ENCODE measurements at places on chromosomes 7 and 10.

- DNase-seq, result peak; percentile 91
Observed at GRCh38 chr10:59333701-59334100, 28.6 kb downstream of the FAM13C start.

- DNase-seq, result no peak
Observed at GRCh38 chr10:77279207-77279606, 358.4 kb downstream of the KCNMA1 start.

DNA sequence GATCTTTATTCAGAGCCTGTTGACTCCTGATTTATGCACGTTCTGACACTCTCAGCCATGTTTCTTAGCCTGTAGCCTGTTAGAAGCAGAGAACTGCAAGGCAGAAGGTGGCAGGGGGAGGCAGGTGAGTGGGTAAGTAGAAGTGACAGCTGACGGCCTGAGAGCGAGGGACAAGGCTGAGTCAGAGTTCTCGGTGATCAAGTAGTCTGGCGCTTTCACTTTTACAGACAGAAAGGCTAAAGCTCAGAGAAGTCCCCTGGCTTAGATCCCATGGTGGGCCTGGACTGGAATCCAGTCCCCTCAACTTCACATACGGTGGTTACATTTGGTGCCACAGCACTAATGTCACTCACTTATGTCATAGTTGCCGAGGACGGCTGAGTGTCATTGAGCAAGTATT, 139.0 kb downstream of the TACC2 start:
- DNase-seq, result no peak

DNA sequence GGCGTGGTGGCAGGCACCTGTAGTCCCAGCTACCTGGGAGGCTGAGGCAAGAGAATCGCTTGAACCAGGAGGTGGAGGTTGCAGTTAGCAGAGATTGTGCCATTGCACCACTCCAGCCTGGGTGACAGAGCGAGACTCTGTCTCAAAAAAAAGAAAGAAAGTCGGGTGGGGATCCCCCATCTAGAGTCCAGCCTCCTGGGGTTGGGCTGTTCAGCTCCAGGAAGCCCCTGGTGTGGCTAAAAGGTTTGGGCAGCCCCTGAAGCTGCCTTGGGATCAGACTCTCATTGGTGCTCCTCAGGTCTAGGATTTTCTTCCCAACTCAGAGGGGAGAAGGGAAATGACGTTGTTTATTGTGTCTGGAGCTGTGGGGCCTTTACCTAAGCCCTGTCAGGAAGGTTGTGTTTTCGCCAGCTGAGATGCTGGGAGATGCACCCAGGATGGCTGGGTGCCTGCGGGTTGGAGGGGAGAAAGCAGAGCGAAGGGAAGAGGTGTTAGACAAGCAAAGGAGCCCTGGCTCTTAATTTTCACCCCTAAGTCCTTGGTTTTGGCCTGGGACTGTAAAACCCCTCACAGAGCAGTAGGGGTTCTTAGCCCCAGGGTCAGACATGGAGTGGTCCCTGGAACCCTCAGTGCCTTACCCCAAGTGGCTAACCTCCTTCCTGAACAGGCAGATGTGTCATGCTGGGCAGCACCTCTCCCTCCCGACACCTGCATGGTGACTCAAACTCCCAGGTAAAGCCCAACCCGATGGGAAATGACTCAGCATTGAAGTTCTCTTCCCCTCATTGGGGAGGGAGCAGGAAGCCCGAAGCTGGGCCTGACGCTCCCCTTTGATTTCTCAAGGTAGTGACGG, 21.1 kb downstream of the PLAU start:
- DNase-seq, result no peak

DNA sequence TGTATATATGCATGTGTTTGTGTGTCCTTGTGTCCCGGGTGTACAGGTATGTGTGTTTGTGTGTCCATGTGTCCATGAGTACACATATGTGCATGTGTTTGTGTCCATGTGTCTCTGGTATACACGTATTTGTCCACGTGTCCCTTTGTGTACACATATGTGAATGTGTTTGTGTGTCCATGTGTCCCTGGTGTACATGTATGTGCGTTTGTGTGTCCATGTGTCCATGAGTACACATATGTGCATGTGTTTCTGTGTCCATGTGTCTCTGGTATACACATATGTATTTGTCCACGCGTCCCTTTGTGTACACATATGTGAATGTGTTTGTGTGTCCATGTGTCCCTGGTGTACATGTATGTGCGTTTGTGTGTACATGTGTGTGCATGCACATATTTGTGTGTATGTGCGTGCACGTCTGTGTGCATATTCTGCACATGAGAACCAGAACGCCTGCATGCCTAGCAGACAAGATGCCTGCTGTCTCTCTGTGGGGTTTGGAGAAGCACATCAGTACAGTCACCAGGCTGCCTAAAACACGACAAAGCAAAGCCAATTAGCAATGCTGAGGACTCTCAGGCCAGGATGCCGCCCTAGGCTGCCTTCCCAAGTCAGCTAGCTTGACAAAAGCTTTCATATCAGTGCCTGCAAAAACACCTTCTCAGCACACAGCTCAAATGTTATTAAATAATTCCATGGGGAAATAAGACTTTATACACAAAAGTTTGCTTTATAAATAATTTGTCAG, 327.8 kb downstream of the PTPRN2 start:
- no peak for DNase-seq

GRCh38 chr10:29617880-29618340, 16.9 kb downstream of the SVIL start:
- no peak for DNase-seq

- peak; percentile 51 for DNase-seq
Observed at GRCh38 chr7:21261627-21262594, 166.0 kb upstream of the SP4 start.

DNA sequence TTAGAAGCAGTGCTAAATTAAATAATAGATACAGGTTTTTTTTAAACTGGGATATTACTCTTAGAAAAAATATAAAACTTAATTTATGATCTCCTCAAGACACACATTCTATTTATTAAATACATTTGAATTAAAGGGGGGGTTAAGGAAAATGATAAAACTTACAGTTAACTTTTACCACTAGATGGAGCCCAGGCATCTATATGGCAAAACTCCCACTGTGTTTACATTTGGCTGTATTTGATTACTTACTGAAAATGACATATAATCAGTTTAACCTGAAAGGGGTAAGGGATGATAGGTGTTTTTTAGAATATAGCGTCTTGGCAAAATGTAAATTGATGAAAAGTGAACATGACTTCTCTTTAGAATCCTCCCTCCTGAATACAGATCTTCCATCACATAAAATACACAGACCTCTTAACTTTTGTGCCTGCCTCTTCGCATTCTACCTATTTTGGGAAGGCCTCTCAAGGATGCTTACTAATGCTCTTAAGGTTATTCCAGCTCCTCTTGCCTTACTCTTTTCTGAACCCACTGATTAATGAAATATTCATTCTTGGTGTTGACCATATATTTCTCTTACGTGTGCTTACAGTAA, 235.7 kb downstream of the AGMO start:
- peak; percentile 30 for DNase-seq

GRCh38 chr7:115558161-115558560, 472.4 kb downstream of the TFEC start:
- DNase-seq, result no peak

GRCh38 chr7:77409005-77409738, 7.0 kb downstream of the GSAP start:
- no peak for DNase-seq

DNA sequence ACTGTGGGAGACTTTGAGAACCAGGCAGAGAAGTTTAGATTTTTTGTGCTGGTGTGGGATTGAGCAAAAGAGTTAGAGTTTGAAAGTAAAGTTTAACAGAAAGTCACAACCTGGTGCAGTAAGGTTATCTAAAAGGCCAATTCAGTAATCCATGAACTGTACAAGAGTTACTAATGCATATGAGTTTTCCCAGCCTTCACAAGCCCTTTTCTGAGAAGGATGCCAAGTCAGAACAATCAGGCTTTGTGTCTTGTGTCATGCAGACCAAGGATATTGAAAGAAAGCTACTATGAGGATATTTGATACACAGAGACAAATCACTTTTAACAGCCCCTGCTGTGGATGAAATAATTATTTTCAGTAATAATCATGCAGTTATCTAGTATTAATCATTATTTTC, 68.8 kb upstream of the MYO3A start:
- peak; percentile 14 for DNase-seq

GRCh38 chr10:119705434-119705831, 20.4 kb upstream of the INPP5F start:
- DNase-seq, result no peak

- DNase-seq, result no peak
Observed at GRCh38 chr7:29975561-29975960, 14.0 kb downstream of the SCRN1 start.

GRCh38 chr10:94546049-94546900, 687 bp downstream of the HELLS start:
- DNase-seq, result no peak

- DNase-seq, result no peak
Observed at GRCh38 chr7:95933618-95934017, 161.3 kb downstream of the DYNC1I1 start.

DNA sequence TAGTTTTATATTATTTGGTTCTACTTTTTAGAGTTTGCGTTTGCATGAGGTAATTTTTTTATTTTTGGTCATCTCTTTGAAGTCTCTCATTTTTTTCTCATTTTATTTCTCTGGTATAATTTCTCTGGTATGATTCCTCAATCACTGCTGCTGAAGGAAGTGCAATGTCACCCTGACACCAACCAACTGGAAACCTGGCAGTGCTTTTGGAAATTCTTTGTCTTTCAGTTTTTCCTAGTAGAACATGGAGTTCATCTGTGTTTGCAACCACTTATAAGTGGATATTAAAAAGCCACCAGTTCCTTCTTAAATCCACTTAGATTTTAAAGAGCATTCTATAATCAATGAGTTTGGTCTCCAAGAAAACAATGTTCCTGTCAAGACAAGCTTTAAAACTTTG, 291.8 kb downstream of the PRKG1 start:
- DNase-seq, result no peak

DNA sequence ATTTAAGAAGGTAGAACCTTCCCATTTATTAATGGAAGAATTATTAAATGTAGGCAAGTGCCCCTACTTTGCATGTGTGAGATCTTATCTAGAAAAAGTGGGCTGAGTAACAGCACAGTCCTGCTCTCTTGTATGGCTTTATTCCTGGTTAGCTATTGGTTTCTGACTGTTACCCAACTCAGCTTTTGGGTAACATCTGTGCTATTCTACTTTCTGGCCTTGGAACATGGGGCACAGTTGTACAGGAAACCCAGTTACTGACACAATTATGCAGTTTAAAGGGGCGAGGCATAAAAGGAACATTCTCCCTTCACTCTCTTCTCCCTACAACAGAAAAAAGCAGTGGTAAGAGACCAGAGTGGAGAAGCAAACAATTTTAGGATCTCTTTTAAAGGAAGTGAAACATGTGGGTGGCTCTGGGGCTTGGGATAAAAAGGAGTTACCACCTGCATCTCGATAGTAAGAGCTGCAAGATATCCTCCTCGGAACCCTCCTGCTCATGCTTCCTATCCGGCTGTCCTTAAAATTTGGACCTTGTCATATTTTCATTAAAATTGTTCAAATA, 16.0 kb downstream of the NUDT5 start:
- peak; percentile 29 for DNase-seq

GRCh38 chr7:26626156-26626555, 238.2 kb downstream of the SKAP2 start:
- no peak for DNase-seq

- no peak for DNase-seq
Observed at GRCh38 chr10:48536156-48536500, 68.7 kb downstream of the ARHGAP22 start.

- DNase-seq, result no peak
Observed at GRCh38 chr10:101558671-101559595, 29.1 kb downstream of the POLL start.

DNA sequence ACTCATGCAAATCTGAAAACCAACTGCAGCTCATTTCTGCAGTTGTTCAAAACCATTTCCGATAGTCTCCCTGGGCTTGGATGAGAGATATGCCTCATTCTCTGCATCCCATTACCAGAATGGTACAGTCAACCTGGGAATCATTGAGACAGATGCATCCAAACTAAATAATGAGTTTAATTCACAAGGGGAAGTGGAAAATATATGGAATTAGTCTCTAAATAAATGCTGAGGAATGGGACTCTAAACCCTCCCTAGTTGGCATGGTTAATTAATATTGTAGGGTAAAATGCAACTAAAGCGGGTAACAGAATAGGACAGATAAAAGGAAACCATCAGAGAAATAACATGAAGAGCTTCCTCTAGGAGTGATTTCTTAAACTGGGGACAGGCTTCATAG, 118.9 kb downstream of the AMPH start:
- no peak for DNase-seq

GRCh38 chr7:106840342-106840741, 24.7 kb upstream of the PIK3CG start:
- DNase-seq, result no peak

DNA sequence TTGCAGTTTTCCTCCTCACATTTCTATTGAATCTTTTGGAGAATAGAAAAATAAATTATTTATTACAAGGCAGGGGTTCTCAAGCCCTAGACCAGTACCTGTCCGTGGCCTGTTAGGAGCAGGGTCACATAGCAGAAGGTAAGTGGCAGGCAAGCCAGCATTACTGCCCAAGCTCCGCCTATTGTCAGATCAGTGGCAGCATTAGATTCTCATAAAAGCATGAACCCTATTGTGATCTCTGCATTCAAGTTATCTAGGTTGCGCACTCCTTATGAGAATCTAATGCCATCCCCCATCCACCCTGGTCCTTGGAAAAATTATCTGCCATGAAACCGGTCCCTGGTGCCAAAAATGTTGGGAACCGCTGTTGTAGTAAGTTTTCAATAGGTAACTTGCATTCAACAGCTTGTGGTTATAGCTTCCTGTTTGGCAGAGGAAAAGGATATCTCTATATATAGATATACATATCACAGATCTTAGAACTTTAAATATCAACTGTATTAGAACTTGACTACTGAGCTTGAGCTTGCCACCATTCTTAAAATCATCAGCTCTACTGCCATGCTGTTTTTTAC, 165.1 kb downstream of the AHR start:
- DNase-seq, result no peak

GRCh38 chr10:125097409-125098070, 62.8 kb downstream of the CTBP2 start:
- DNase-seq, result no peak

- DNase-seq, result no peak
Observed at GRCh38 chr7:91330866-91331265, 66.6 kb downstream of the FZD1 start.

- DNase-seq, result peak; percentile 88
Observed at GRCh38 chr7:124724507-124725192, 40.9 kb downstream of the GPR37 start.

DNA sequence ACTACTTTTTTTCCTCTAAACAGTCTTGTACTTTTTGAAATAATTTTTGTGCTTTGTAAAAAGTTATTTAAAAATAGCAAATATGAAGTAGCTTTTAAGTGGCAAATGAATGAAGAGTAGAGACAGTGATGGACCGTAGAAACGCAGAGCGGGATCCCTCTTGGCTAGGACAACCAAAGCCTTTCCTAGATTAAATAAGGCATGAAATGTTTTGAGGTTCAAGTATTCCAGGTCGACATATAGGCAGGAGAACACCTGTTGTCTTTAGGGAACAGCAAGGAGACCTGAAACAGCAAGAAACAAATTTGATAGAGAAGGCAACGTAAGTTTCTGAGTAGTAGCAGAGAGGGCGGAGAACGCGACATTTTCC, 662 bp upstream of the PPRC1 start:
- DNase-seq, result no peak

DNA sequence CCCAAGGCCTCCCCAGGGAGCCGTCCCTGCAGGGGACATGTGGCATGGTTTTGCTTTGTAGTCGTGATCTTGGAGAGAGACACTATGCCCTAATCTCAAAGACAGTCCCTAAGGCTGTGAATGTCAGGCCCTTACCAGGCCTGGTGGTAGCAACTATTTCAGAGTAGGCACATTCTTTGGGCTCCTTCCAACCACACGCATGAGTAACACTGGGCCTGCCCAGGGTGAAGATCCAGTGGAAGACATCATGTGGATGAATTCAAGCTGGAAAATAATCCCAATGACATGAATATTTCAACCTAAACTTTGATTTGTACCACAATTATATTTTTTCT, 39.5 kb upstream of the INSIG1 start:
- DNase-seq, result no peak

Measured in Ammon's horn (tissue), 1 donor.